ENCODE measurements at places on chromosomes 11 and 22.

- DNase-seq, result no peak
Observed at GRCh38 chr11:57792060-57792541, 30.5 kb downstream of the CTNND1 start.

DNA sequence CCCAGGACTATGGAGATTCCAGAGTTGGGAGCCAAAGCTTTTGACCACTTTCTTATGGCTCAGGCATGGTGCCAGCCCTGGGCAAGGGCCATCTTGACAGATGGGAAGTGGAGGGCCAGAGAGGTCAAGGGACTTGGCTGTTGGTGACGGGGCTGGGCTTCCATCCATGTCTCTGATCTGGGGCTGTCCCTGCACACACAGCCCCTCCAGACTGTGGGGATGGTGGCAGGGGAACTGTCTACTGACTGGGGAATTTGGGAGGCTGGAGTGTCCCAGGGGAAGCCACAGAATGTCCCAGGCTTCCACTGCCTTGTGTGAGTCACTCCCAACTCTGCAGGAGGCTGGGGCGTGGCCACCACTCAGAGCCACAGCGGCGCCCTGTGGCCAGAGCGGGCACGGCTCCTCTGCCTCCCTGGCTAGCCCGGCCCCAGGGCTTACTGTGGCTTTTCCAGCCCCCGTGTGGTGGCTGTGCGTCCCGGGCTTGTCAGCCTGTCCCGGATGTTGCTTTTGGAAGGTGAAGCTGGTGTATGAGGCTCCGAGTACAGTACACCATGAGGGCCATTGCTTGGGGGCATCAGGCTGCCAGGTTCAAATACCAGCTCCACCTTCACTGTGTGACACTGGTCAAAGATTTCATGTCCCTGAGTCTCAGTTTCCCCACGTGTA is 19.6 kb downstream of the C22orf23 start:
- no peak for DNase-seq

- DNase-seq, result no peak
Observed at GRCh38 chr11:46134540-46134939, 13.3 kb upstream of the PHF21A start.

DNA sequence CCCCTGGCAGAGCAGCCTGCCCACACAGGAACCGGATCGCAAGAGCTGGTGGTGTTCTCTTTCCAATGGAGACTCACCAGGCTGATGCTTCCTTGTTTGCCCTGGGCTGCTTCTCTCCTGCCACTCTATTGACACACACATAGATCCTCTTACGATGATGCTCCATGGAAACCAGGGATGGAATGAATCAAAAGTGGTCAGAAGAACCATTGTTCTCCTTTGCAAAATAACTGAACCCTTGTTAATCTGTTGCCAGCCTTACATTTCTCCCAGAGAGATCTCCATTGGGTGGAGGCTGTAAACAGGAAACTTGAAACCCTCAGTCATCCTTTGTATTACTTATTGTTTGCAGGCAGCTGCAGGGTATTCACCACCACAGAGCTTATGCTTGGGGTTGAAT is 24.6 kb upstream of the LDLRAD3 start:
- DNase-seq, result no peak

DNA sequence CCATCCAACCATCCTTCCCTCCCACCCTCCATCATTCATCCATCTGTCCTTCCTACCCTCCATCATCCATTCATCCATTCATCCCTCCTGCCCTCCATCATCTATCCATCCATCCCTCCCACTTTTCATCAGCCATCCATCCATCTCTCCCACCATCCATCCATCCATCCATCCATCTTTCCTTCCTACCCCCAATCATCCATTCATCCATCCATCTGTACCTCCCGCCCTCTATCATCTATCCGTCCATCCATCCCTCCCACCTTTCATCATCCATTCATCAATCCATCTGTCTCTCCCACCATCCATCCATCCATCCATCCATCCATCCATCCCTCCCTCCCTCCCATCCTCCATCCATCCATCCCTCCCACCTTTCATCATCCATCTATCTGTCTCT is 968.8 kb downstream of the BRD1 start:
- DNase-seq, result no peak

DNA sequence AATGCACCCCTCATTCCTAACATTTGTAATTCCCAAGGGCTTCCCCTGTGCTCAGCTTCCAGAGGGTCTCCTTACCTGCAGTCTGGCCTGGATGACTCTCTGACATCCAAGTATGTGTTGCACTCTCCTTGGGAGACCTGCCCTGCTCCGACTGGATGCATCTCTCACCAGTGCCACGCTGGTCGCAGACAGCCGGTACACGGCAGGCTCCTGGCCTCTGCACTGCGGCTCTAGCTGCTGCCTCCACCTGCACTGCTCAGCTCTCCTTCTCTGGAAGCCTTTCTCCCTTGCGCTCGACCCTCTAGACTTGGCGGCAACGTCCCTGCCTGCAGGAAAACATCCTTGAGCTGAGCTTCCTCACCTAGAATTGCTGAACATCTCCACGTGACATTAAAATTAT is 685.9 kb downstream of the BRD1 start:
- no peak for DNase-seq

DNA sequence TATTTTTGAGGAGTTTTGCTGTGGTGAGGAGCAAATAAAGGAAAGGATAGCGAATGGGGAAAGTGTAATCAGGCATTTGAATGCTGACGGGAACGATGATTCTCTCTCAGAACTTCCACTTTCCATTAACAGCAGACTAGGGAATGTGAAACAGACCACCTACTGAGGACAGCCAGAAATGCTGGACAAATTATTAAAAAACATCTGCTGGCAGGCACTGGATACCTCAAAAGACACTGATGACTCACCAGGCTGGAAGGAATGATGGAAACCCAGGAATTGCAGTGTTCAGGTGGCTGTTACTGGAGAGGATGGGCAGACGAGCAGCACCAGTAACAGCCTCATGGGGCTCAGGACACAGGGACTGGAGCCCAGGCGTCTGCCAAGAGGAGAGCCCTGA is 33.4 kb downstream of the PLA2G6 start:
- no peak for DNase-seq

All from right renal cortex interstitium (tissue), 3 donors.